RWPE2 (cell line): ENCODE measurements at places on chromosomes 1 and 21.

- DNase-seq, result no peak
These were observed 327.2 kb upstream of the CXADR start for GRCh38 chr21:17185674-17186073.

GRCh38 chr1:193909406-193910082, 723.1 kb upstream of the B3GALT2 start:
- DNase-seq, result no peak

GRCh38 chr1:180271272-180272255, 41.5 kb downstream of the LHX4 start:
- no peak for DNase-seq

- no peak for DNase-seq
These were observed 4.6 kb upstream of the CACYBP start for GRCh38 chr1:174995121-174995520.

- DNase-seq, result no peak
These were observed 47.1 kb upstream of the PLA2G2C start for GRCh38 chr1:20233394-20233793.

GRCh38 chr1:72847651-72848050, 565.3 kb upstream of the NEGR1 start:
- no peak for DNase-seq

- DNase-seq, result no peak
These were observed 946.1 kb downstream of the TTLL7 start for GRCh38 chr1:83052865-83053264.

DNA sequence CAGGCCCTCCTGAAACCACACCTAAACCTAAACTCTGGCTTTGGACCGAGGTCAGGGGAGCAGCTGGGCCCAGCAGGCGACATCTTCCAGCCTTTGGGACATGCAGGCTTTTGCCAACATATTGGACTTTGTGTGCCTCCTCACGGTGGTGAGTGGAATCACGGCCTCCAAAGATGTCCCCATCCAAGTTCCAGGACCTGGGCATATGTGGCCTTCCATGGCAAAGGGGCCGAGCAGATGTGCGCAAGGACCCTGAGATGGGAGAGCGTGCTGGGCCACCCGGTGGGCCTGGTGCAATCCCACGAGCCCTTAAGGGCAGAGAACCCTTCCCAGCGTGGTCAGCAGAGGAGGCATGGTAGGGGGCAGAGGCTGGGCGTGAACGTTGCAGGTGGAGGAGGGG, 160.8 kb upstream of the C1orf174 start:
- no peak for DNase-seq

GRCh38 chr1:38396606-38397005, 350.0 kb upstream of the POU3F1 start:
- DNase-seq, result no peak

DNA sequence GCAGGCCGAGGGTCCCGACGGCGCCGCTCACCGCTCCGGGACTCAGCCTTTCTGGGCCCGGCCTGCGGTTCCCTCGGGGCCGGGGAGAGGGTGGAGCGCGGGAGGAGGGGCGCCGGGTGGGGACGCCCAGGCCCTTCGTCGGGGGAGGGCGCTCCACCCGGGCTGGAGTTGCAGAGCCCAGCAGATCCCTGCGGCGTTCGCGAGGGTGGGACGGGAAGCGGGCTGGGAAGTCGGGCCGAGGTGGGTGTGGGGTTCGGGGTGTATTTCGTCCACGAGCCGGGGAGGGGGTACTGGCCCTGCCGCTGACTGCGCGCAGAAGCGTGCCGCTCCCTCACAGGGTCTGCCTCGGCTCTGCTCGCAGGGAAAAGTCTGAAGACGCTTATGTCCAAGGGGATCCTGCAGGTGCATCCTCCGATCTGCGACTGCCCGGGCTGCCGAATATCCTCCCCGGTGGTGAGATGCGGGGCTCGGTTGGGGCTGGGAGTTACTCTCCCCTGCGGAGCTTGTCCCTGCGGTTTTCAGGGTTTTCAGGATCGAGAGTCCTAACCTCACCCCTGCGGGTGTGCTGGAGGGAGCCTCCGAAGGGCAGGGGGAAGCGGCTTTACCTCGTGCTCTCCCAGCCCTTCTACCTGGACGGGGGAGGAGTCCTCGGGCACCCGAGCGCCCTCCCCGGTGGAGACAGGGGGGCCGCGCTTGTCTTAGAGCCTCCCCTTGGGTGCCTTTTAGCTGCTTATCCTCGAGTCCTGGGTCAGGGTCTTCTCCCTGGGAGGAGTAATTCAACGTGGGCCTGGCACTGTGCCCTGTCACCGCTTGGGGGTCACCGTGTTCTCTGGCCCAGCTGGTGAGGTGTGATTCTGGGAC, 2.1 kb downstream of the SAMD11 start:
- no peak for DNase-seq

DNA sequence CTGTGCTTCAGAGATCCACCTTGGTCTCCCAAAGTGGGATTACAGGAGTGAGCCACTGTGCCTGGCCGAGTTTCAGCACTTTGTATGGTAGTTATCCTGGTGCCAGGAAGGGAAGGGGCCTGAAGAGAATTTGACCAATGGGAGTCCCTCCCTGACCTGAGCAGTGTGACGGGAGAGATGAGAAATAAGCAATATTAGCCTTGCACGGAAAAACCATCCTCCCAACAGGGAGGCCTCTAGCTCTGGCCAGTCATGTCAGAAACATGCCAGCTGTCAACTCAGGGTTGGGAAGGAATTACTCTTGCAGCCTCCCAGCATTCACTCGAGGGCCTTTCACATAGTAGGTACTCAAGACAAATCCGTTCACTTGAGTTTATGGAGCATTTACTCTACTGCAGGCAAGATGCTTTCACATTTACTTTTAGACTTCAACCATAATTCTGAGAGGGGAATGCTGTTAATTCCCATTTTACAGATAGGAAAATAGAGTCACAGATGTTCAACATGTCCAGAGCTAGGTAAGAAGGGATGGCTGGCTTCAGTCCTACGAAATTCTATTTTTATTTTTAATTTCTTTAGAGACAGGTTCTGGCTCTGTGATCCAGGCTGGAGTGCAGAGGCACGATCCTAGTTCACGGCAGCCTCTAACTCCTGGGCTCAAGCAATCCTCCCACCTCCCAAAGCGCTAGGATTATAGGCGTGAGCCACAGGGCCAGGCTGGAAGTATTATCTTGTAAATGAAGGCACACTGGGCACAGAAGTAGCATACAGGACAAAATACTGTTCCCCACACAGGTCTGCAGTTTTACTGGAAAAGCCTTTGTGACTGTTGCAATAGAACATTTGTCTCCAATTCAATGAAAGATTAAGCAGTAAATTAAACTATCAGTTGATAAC, 3.2 kb upstream of the ATP13A2 start:
- DNase-seq, result peak; percentile 12

- no peak for DNase-seq
These were observed at the start of gene ANKRD45 for GRCh38 chr1:173669491-173669941. TSS of gene ANKRD45 (minus strand) at chr1:173669851. CDS start at chr1:173659418, 10,433 bp downstream.

DNA sequence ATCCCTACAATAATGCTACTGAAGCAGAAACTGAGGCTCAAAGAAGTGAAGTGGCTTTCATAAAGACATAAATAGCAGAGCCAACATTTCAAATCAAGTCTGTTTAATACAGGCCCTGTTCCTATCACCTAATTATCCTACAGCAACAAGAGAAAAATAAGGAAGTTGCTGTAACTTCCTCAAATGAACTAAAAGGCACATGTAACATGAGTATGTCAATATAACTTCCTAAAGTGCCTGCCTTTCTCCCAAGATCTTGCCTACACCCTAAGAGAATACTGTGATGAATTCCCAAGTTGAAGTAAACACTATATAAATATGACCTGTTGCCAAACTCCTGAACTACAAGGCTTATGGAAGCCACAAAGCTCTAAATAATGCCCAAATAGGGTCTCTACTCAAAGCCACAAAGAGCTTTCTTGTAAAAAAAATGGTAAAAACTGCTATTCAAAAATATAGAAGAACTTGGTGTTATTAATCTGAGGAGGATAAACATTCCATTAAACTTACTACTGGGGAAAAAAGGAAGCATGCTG, 8.6 kb downstream of the BEND5 start:
- no peak for DNase-seq

DNA sequence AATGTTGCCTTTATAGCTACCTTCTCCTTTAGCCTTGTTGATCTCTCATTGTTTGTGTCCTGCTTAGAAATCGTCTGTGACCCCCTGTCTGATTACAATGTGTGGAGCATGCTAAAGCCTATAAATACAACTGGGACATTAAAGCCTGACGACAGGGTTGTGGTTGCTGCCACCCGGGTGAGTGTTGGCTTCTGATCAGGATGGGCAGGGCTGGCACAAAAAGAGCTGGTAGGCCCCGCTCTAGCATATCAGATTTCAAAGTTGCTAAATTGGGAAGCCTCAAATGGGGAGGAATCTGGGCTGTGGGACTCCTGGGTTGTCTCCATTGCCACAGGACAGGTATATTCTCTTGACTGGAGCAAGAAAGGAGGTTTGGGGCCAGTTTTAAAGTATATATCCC, 8.4 kb downstream of the NCSTN start:
- DNase-seq, result no peak

DNA sequence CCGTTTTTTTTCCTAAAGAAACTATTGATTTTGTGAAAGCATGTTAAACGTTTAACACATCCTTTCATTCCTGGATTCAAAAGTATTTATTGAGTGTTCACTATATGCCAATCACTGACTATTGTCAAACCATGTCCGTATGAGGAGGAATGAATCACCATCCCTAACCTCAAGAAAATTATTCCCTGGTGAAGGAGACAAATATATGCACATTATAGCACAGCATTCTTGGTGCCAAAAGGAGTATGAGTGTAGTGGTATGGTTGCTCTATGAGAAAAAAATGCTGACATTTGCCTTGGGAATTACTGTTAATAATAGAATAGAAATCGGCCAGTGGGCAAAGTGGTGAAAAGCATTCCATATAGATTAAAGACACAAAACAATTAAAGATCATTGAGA, 1390.1 kb downstream of the MRPL39 start:
- DNase-seq, result no peak

DNA sequence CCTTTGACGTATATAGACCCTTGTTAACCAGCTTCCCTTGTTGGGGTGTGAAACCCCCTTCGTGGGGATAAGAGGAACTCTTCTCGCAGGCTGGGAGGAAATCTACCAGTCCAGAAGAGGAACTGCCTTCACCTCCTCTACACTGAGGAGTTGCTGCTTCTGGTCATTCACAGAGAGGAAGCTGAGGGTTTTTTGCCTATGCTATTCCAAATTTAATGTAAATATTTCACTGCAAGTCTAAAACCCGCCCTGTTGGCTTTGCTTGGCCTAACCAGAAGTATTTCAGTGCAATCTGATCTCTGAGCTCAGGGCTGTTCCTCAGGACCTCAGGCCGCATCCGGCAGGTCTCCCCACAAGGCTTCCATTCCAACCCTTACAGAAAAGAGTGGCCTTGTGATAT, 150.1 kb downstream of the HIVEP3 start:
- no peak for DNase-seq

DNA sequence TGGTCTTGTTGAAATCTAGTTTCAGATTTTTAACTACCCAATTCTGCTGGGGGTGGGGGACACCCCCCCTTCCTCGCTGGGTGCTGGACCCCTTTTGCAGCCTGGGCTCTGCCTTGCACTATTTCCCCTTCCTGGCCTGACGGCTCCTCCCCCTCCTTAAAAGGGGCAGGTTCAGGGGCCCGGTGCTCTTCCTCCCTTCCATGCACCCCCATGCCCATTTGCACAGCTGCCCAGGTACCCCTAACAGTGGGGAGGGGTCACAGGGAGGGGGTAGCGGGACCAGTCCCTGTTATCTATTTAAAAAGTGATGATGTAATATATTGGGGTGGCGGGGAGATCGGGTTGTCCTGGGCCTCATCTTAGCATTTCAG, 15.3 kb downstream of the ZBTB7B start:
- DNase-seq, result no peak

DNA sequence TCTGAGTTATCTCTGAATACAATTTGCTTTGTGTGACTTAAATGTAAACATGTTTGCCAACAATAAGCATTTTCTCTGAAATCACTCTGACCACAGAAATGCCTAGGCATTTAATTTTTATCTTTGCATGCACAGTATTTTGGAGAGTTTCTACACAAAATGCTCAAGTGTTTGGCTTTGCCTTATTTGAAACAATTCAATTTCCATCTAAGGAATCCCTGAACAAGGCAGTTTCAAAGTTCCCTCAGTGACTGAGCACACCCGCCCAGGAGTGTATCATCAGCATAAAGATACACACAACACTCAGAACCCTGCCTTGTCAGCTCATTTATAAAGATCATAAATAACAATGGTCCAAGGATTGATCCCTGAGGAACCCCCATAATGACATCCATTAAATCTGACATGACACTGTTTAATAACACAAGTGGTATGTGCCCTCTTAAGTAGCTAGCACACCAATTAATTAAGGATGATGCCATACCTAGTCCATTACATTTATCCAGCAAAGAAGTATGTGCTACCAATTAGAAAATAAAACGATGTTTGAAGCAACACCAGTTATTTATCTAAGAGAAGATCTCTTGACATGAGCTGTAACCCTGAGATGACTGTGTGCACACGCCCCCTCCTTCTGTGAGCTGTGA, 585.8 kb downstream of the ADGRL2 start:
- no peak for DNase-seq

DNA sequence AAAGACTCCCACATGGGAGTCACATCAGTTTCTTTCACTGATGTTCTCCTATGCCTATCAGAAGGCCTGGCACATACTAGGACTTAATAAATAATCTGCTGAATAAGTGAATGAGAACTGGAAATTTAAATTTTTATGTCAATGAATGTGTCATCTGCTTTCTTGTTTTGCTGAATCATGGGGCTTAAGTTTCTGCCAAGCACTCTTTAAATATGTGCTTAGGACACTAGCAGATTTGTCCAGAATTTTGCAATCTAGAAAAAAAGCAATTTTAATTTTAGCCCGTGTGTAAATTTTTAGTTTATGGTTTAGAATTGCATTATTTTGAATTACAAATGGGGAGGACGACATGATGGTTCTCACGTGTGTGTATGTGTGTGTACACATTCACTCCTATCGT, 803.1 kb downstream of the USP25 start:
- no peak for DNase-seq

GRCh38 chr21:32392299-32392879, 423 bp downstream of the URB1 start:
- DNase-seq, result no peak

GRCh38 chr21:14699433-14700407, 153.6 kb upstream of the SAMSN1 start:
- DNase-seq, result no peak

GRCh38 chr1:238985312-238985711, 401.1 kb upstream of the CHRM3 start:
- no peak for DNase-seq

GRCh38 chr1:95876276-95876675, 642.3 kb downstream of the RWDD3 start:
- no peak for DNase-seq

- no peak for DNase-seq
These were observed 255.1 kb downstream of the PTPRC start for GRCh38 chr1:198893763-198894444.

GRCh38 chr1:94793296-94793656, 26.9 kb upstream of the SLC44A3 start:
- no peak for DNase-seq
